ENCODE measurements at places on chromosomes 13 and 19.

- DNase-seq: no peak
These were observed 6.5 kb upstream of the CIRBP start for GRCh38 chr19:1262623-1263123.

DNA sequence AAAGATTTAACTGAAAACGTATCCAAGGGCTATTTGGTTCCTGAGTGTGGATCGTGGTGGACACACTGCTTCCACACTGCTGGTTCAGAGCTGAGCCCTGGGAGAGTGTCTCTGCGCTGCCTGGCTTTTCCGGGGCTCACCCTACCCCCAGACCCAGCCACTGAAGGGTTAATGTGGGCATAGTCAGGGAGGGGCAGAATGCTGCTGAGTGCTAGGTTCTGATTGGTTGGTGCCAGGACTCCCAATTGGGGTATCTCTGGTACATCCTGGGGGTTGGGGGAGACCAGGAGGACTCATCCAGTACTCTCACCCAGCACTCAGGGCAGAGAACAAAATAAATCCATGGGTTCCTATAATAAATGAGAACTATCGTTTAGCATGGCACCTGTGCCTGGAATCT lies 142.3 kb downstream of the CACNA1A start:
- DNase-seq: no peak

DNA sequence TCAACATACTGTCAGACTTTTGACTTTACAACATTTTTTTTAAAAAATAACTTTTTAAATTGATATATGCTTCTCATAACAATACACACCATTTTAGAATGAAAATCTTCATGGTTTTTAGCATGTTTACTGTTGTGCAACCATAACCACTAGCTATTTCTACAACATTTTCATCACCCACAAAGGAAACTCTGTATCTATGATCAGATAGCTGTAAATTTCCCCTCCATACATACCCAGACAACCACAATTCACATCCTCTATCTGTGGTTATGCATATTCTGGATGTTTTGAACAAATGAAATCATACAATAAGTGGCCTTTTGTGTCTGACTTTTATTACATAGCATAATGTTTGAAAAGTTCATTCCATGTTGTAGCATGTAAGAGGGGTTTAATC lies 1666.0 kb downstream of the EFNB2 start:
- no peak for DNase-seq

- DNase-seq: no peak
These were observed 467 bp upstream of the CLN5 start for GRCh38 chr13:76991432-76991795.

DNA sequence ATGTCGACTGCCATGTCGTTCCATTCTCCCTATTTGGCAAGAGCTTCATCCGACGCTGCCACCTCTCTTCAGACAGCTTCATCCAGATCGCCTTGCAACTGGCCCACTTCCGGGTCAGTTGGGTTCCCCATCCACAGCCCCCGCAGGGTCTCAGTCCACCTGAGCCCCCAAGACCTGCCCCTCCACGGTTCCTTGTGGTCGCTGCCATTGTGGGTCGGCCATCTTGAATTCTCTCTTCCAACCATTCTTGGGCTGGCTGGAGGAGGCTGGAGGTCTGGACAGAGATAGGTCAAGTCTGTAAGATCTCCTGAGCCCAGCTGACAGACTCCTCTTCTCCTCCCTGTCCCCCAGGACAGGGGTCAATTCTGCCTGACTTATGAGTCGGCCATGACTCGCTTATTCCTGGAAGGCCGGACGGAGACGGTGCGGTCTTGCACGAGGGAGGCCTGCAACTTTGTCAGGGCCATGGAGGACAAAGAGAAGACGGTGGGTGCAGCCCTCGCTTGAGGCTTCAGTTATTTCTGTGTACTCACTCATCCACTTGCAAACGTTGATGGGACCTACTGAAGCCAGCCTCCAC lies 19.5 kb downstream of the CPT1C start:
- DNase-seq: no peak

DNA sequence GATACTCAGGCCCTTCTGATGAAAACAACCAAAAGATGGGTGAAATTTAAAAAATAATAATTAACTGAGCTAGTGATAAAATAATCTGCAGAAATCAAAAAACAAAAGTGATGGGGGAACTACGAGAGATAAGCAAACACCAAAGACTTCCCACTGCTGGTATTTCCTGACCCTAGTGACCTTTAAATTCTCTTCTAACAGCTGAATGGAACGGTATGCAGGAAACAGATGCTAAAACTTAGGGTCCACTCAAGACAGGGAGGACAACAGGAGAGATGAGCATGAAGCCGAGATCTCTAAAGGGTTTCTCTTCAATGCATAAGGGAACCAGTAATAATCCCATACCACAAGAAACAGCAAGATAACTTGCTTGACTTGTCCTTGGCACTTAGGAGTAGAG lies 50.8 kb downstream of the USP12 start:
- no peak for DNase-seq

GRCh38 chr13:45941261-45941660 lies 89.7 kb upstream of the SIAH3 start:
- no peak for DNase-seq

DNA sequence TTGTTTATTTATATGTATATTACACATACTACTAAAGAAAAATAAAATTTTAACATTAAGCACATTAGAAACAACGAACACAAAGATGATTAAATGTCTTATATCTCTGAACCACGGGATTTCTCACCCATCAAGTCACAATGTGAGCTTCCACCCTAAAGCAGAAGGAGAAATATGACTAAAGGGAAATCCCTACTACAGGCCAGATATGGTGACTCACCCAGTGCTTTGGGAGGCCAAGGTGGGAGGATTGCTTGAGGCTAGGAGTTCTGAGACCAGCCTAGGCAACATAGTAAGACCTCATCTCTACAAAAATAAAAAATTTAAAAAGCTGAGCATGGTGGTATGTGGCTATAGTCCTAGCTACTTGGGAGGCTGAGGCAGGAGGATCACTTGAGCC lies 24.6 kb downstream of the DCT start:
- DNase-seq: no peak

- no peak for DNase-seq
These were observed 1071.3 kb upstream of the MIR17HG start for GRCh38 chr13:90276216-90276615.

GRCh38 chr13:35866801-35867200 lies 264.4 kb downstream of the DCLK1 start:
- DNase-seq: no peak

GRCh38 chr19:10290876-10291553 lies 1.3 kb downstream of the ICAM5 start:
- DNase-seq: peak; percentile 80

DNA sequence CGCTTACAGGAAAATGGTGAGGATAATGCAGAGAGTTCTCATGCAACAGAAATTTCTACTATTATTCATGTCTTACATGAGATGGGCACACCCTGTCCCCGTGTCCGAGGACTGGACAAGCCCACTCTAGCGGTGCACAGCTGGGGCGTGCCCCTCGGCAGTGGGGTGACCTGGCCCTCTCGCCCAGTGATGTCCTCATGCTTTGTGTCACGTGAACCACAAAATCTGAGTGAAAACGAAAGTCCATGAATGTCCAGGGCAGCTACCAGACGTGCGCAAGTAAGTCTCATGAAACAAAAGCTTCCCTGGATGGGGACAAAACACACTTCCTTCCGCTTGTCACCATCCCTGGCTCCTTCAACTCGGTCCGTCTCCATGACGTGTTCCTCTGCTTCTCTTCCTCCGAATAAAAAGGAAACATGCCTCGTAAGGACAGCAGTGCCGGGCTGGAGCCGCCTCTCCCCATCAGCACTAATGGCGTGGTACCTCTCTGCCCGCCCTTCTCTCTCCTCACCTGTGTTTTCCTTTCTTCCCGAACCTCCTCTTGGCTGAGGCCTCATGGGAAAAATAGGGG lies 45.6 kb downstream of the ANKRD10 start:
- DNase-seq: no peak

DNA sequence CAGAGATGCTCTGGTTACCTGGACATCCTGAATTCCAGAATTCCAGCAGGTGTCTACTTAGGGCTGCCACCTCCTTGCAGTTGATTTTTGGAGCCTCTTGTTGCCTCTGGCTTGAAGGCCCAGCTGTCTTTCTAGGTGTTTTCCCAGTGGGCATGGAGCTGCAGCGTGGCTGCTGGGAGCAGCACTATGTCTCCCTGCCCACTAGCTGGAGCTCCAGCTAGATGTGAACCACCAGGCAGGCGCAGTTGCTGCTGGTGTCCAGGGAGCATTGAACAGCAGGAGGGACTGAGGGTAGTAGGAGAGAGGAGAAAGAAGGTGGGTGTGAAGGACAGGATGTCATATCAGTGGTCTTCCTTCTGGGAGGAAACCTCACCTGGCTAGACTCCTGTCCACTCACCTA lies 9.9 kb upstream of the SELENOW start:
- DNase-seq: no peak

- DNase-seq: no peak
These were observed 418.9 kb upstream of the ARGLU1 start for GRCh38 chr13:106986687-106987426.

GRCh38 chr19:6617374-6617773 lies 26.4 kb upstream of the CD70 start:
- no peak for DNase-seq

DNA sequence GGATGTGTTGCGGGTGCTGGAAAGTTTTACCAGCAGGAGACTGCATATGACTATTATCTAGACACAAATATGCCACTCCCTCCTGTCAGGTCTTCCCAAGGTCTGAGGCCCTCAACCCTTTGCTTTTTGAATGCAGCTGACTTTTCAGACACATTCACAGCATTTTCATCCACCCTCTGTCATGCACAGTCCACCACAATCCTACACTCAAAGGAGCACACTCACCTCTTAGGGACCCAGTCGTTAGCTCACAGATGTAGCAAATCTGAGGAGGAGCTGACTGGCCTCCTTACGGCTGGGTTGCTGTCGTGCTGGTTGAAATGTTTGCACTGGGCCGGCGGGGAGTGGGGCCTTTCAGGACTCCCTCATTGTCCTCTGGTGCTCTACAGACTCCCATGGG lies 479.4 kb downstream of the IRS2 start:
- no peak for DNase-seq

DNA sequence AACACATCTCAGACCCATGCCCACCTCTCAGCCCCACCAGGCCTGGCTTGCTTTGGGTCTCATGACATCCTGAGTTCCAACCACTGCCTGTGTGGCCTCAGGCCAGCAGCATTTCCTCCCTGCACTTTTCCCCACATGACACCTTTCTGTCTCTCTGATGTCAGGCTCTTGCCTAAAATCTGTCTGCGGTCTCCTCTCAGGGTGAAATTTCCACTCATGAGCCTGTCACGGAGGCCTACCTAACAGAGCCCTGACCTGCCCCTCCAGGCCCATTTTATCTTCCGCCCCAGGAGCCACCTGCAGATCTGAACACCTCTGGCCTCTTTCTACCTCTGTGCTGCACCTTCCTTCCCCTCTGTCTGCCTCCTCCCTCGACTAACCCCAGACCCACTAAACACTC lies 93.5 kb downstream of the ZDHHC20 start:
- no peak for DNase-seq

GRCh38 chr19:16584248-16585093 lies 12.3 kb upstream of the SLC35E1 start:
- DNase-seq: peak; percentile 91

DNA sequence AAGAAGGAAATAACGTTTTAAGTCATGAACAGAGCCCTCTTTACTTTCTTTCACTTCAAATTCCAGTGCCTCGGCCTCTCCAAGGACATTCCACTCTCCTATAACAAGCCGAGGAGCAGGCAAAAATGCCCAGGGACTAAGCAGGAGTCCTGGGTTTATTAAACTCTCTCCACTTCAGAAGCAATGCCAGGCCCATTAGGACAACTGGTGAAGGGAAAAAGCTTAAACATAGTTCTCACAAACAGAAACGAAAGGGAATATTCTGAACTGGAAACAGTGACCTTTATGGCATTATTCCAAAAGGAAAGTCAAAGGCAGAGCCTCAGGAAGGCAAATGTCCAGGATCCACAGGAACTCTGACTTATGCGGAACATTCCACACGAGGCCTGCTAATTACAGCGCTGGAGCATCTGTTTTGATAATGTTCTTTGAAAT lies 30.9 kb upstream of the MED4 start:
- DNase-seq: no peak

GRCh38 chr13:92379371-92379770 lies 847.2 kb upstream of the GPC6 start:
- no peak for DNase-seq

DNA sequence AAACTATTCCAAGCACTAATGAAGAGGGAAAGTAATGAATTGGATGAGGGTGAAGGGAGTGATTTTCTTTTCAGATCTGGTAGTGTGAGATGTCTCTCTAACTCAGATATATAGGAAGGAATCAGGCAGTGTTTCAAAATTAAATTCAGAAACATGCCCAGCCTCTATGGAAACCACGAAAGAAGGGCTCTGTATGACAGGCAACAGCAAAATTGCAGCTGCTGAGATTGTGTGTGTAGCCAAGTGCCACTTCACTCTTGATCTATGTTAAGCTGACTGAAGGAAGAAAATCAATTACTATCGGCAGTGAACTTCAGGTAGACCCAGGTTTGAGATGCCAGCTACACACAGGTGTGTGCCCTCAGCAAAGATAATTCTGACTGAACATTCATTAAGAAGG lies 387.4 kb downstream of the PCDH9 start:
- DNase-seq: no peak

DNA sequence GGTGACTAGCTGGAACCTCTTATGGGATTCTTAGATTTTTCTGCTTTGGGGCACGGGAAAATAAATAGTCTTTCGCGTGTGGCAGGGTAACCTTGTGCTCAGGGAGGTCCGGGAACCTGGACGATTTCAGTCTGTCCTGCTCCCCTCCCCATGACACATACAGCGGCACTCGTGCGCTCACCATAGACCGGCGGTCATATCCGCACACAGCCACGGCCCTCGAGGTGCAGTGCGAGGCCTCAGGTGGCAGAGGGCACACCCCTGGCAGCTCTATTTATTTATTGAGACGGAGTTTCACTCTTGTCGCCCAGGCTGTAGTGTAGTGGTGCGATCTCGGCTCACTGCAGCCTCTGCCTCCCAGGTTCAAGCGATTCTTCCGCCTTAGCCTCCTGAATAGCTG lies 3.0 kb downstream of the ONECUT3 start:
- no peak for DNase-seq

GRCh38 chr19:14528419-14529253 lies 758 bp upstream of the TECR start:
- no peak for DNase-seq

DNA sequence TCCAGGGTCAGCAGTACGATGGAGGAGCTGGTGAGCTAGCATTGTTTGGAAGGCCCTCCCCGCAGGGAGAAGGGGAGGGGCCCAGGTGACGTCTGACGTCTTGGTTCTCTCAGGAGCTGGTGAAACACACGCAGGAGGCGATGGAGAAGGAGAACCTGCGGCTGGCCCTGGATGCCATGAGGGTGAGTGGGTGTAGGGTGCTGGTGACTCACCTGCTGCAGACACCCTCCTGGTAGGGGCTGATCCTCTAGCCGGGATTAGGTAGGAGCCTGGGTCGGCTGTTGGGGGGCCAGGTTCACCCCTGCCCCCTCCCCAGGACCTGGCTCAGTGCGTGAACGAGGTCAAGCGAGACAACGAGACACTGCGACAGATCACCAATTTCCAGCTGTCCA lies 55.8 kb downstream of the VAV1 start:
- no peak for DNase-seq

GRCh38 chr19:47475465-47475864 lies 3.8 kb upstream of the SLC8A2 start:
- DNase-seq: no peak

GRCh38 chr13:23770973-23771372 lies 118.2 kb downstream of the MIPEP start:
- no peak for DNase-seq

Measured in WERI-Rb-1 (cell line).